NCI-H1092 (cell line): ENCODE measurements at places on chromosomes 6 and 20.

DNA sequence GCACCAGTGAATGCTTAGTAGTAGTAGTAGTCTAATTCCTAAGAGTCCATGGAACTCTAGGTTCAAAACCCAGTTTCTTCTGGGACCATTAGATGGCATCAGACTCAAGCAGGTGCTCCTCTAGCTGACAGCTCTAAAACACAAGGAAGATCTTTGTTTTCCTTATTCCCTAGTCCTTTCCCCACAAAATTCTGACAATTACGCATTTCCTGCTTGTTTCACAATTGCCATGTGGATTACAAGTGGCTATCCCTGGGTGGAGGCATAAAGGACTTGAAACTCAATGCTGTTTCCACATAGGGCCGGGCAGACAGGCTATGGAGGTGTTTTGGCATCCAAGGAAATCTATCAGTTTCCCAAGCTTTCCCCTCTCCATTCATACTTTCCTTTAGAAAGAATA lies 9.2 kb upstream of the HLA-DOB start:
- no peak for DNase-seq

- DNase-seq = no peak
Measured at GRCh38 chr6:121748850-121749249, 313.4 kb downstream of the GJA1 start.

DNA sequence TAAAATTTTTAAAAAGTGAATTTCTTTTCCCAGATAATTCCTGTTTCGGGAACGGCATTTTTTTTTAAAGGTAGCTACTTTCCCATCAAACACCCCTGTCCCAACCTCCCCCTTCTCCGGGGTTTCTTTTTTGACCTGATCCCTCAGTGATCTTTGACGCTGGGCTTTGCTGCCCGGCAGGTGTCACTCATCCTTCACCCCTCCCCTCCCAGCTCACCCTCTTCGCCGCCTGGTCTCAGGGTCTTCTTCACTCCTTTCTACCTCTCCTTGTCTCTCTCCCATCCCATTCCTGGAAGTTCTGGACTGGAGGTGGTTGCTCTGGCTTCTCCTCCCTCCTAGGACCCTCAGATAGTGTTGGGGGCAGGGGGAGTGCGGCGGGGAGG lies 329 bp upstream of the GPR6 start:
- DNase-seq = peak; percentile 39

DNA sequence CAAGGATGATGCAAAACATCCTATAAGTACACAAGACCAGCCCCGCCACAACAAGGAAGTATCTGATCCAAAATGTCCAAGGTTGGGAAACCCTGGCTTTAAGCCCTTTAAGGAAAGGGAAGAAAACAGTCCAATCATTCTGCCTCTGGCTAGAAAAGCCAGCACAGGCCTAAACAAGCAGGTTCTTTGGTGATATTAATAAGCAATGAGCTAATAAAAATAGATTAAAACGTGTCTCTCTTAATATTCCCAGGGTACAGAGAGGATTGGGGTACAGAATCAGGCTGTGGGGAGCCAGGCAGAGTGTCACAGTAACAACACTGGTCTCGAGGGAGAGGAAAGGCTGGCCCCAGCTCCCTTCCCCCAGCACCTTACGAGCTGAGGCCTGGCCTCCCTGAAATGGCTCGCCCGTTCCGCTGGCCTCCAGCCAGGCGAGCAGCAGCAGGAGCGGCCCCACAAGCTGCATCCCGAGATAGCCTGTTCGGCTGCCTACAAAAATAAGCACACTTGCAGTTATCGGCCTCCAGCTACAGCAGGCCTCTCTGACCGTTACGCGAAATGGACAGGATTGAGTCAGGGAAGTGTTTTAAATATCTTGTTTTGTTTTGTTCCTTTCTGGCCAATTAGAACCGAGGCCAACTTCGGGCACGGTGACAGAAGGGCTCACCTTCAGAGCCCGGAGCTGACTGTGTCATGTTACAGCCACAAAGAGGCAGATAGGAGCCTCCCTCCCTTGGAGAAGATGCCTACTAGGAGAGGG lies 4.0 kb upstream of the ZMYND8 start:
- DNase-seq = peak; percentile 94

- no peak for DNase-seq
Measured at GRCh38 chr6:21213492-21213891, 380.1 kb upstream of the SOX4 start.

- no peak for DNase-seq
Measured at GRCh38 chr20:31769681-31770080, 30.6 kb downstream of the TPX2 start.

DNA sequence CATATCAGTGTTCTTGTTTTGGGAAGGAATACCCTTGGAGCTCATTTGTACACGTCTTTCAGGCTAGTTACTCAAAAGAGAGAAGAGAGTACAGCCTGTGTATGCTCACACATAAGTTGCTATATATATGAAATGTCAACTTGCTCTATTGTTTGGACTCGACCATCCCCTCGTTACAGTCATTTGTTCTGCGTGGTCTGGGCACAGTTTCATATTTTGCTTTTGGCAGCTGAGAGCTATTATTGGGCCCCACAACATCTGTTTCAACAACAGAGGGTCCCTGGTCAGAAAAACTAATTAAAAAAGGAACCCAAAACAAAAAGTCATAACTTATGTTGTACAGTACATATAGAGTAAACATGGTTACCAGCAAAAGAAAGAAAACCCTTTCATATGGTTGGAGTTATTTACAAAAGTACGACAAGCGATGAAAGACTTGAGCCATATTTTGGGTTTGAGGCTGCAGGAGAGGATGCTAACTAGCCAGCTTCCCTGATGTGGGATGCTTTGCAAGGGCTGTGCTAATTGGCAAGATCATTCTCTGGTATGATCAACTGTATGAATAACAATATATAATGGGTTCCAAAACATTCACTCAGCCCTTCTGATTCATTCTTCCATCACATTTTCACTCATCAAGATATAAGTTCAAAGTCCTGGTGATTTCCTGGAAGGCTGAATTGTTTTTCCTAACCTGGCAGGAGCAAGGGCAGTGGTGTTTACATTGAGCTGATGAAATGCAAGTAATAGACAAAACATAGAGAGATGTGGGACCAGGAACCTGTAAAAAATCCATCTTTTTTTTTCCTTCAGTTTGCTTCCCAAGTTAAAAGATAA lies 137.9 kb downstream of the RPS12 start:
- no peak for DNase-seq

DNA sequence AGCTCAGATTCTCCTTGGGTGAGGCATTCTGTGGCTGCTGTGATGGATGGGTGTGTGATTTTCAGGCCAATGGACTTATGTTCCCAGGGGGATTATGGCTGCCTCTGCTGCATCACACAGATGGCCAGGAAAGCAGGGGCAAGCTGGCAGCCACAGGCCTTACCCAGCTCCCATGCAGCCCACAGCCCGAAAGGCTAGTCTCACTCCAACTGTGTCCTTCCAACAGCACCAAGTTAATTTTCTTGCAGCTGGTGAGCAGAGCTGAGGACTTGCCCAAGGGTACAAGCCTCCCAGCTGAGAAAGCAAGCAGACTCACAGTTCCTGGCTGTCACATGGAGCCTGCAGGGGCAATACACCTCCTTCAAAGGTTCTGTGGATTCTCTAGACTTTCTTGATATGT lies 155.2 kb upstream of the KHDRBS2 start:
- no peak for DNase-seq

DNA sequence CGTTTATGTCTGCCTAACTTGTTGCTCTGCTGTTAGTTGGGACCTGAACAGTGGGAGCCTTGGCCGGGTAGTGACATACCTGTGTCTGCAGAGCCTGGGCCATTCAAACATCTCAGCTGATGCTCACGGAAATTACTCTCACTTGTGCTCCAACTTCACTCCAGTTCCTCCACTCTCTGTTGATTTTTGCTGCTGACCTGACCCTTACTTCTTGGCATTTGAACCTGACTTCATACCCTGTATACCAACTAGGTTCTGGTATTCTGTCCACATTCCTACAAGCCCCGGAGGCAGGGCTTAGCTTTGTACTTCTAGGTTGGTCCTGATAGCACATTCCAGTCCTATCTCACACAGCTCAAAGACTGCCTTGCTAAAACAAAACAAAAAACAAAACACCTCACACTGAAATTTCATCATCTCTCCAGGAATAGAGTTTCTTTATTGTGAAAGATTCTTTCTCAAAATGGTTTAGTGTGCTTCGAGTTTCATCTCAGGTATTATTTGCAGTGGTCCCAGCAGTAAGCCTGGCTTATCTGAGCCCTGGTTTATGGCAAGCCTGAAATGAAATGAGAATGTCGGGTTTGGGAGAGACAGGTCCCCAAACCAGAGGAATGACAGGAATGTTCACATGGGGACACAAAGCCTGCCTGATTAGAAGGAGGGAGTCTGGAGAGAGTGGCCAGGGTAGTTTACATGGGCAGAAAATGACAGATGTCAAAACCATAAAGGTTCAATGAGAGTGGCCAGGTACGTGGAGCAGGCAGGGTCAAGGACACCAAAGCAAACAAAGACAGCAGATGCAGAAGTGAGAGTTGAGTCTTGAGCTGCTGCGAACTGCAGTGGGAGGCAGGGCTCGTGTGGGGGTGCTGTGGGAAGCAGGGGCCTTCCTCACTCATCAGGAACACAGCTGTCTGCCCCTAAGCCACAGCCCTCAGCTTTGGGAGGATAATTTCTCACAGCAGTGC lies 174.2 kb upstream of the HDAC2 start:
- DNase-seq = no peak

- DNase-seq = no peak
Measured at GRCh38 chr6:167113935-167114910, 8.7 kb upstream of the CCR6 start.

DNA sequence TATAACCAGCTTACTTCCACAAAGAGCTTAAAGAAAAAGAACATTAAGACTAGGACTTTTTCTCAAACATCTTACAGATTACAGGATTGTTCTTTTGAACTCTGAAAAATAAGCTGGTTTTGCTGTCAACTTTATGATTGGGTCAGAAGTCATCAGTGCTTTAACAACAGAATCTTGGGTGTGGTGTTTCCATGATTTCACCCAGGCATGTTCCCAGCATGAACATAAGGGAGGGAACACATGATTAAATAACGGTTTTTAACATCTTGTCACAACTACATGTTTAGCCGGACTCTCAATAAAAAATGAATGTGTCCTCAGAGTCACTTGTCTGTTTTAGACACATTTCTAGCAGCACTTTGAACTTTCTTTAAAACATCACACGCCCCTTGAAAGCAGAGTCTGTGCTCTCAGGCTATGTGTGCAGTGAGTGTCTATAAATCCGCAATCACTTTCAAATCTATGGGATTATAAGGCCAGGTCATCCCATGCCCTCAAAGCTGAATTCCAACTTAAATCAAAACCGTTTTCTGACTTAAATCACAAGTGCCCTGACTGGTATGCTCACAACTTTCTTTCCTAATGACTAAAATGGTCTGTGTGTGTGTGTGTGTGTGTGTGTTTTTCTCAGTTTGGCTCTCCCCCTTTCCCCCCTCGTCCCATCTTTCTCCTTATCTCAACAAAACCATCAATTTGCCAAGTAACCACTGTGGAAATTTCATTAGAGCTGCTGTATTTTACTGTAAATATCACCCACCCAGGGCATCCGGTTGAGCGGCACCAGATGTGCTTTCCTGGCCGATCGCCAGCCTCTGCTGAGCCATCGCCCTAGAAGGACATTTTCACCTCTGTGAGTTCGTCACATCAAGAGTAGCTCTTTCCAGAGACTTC lies 216.8 kb upstream of the DTNBP1 start:
- no peak for DNase-seq

- DNase-seq = no peak
Measured at GRCh38 chr20:40814631-40814960, 125.6 kb upstream of the MAFB start.

DNA sequence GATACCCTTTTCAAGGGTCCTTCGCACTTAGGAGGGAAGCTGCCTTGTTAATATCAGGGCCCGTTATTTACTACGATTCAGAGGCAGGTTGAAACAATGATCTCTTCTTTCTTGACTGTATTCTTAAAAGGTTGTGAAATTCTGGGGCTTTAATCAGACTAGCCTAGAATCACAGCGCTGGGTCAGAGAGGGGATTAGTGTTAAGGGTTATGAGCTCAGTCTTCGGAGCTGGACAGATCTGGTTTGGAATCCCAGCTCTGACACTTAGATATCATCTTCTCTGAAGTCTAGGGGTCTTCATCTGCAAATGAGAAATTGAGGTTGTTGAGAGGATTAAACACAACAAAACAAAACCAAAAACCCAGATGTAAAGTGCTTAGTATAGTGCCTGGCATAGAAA lies 77.4 kb downstream of the CD83 start:
- DNase-seq = no peak
